Activated T-helper 1 cell treated with anti-CD3 and anti-CD28 coated beads, Interleukin-2, amount 50 U/mL, for 16 hours (primary cell): ENCODE measurements at places on chromosomes 6 and 20.

DNA sequence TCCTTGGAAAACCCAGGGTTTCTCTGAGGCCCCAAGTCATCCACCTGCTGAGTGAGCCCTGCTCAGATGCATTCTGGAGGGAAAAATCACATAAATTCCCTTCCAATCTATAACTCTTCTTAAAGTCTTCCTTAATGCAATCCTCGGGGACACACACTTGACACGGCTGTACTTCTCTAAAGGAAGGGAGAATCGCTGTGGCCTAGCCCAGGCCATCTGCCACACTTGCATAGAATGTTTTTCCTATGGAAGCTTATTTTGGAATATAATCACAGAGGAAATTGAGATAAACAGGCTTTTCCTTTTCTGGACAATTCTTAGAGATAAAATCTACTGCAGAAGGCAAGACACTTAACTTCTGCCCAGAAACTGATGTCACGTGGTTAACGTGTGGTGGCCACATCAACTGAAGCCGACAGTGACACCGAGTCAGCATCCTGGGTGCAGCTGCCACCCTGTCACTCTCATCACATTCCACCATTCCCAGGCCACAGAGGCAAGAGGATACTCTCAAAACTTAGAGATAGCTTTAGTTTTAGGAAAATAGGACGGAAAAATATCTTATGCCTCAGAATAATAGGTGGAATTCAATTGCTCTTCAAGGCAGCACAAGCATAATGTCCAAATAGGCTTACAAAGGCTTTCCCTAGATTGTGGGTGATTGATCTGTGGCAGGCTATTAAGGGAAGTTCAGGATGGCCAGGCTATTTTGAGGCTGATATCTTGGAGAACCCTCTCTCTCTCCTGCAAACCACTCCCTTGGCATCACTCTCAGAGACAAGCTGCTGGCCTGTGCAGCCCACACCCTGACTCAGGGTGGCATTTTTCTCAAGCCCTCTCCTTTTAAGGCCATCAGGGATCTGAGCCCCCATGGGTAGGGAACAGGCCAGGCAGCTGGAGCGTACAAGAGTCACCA, 29.6 kb downstream of the PSMB1 start:
- DNase-seq = no peak

- DNase-seq = no peak
Measured at GRCh38 chr6:39892490-39893129, 41.7 kb downstream of the MOCS1 start.

DNA sequence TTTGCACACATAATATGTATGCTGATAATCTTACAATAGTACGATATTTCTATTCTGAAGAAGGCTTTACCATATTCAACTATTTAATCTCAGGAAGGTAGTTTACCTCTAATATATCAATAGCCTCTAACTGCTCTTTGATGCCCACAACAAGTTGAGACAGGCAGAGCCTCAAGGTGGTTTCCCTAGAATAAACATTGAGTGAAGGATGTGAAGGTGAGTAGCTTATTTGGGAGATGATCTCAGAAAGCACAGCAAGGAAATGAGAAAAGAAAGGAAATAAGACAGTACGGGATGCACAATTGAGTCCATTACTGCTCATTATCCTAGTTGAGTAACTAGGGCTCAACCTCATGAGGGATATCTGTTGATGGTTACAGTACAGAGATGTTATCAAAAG, 638.4 kb downstream of the MAFB start:
- no peak for DNase-seq

GRCh38 chr6:142523515-142524375, 221.9 kb downstream of the ADGRG6 start:
- no peak for DNase-seq

DNA sequence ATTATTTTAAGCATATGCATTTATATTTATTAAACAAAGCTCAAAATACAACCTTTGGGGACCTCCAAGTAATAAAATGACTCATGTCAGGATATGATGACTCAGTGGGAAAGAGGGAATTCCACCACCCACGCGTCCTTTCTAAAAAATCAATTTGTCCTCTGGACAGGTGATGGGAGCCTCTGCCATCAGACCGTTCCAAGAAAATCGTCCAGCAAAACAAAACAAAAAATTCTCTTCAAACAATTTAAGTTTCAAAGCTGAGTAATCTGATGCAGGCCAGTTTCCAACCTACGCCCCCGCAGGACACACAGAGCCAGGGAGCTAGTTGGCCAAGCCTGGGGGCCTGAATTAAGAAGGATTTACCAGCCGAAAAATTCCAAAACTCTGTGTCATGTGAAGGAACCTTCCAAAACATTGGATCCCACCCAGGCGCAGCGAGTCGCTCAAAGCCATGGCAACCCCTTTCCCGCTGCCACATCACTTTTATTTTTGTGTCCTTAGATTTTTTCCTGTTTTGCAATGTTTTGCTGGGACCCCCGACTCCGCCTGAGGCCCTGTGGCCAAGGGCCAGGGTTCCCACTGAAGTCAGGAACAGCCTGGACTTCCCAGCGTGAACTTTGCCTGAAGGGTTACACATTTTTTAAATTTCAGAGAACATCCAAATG, 95.3 kb downstream of the NFATC2 start:
- DNase-seq = no peak

GRCh38 chr6:158411998-158412397, 99.7 kb downstream of the TULP4 start:
- no peak for DNase-seq

DNA sequence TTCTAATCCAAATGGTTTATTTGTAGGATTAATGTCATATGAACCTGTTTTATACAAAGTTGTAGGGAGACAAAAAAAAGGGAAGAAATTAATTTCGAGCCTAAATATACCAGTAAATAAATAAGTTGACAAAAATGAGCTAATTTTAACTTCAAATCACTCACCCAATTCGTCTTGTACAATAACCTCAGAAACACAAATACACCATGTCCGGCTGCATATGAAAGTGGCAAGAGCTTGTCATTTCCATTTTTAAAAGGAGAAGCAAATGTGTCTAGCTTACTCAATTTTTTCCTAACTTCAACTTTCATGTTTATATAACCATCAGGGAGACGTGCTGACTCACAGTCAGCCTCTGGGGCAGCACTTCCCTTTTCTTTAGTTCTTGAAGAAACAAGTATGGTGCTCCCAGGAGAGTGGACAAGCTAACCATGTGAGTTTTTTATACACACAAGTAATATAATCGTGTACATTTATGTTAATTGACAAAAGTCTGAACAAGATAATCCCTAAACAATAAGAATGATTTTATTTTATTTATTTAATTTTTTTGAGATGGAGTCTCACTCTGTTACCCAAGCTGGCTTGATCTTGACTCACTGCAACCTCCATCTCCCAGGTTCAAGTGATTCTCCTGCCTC, 55.5 kb upstream of the SGK1 start:
- DNase-seq = no peak

GRCh38 chr6:89430201-89430962, 2.6 kb upstream of the ANKRD6 start:
- no peak for DNase-seq

DNA sequence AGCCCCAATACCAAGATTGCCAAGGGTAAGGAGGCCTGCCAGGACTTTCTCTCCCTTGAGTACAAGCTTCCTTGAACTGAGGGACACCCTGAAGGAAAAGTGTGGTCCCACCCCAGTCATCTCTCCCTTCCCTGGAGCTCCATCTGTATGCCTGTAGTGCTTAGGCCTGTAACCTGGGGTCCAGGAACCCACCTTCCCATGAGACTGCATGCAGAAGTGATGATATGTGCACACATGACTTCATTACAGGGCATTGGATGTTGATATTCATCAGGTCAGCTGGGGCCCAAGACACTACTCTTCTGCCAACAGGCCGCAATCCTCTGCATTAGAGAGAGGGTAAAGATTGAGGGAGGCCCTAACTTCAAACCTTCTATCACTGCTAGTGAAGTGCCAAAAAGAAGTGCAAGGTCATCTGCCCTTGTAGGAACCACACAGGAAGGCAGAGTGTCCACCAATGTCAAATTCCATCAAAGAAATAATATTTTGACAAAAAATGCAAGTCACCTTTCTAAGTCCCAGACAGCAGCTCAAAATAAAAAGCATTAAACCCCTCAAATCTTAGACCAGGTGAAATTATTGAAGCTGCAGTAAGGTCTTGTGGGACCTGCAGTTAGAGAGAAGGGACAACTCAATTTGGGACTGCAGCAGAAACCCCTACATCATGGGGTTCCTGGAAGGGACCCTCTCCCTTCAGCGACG, 5.1 kb downstream of the HLA-F start:
- DNase-seq = no peak

- peak; percentile 65 for DNase-seq
Measured at GRCh38 chr6:29964887-29965562, 22.7 kb downstream of the HLA-A start.

- no peak for DNase-seq
Measured at GRCh38 chr6:42010185-42010891, 40.0 kb upstream of the TAF8 start.

GRCh38 chr6:43743682-43744381, 26.2 kb upstream of the VEGFA start:
- DNase-seq = no peak

- no peak for DNase-seq
Measured at GRCh38 chr20:31972471-31973021, 4.6 kb downstream of the XKR7 start.

GRCh38 chr6:168985705-168986104, 267.9 kb downstream of the THBS2 start:
- no peak for DNase-seq

DNA sequence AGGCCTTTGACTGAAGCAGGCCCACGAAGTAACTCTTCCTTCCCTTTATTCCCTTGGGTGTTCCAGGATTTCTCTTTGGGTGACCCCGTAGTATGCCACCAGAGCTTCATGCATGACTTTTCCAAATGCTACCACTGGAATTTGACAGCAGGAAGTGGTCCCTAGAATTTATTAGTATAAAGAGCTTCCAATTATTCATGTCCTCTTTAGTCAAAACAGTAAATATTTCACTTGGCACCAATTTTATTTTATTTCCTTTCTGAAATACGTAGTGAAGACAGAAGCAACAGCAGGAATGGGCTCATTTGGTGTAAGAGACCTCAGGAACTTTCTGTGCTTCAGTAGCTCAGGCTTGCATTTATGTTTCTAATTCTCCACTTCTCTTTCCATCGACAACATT, 151.3 kb downstream of the LCA5 start:
- DNase-seq = no peak

- DNase-seq = no peak
Measured at GRCh38 chr6:166433096-166433495, 50.4 kb upstream of the MPC1 start.

DNA sequence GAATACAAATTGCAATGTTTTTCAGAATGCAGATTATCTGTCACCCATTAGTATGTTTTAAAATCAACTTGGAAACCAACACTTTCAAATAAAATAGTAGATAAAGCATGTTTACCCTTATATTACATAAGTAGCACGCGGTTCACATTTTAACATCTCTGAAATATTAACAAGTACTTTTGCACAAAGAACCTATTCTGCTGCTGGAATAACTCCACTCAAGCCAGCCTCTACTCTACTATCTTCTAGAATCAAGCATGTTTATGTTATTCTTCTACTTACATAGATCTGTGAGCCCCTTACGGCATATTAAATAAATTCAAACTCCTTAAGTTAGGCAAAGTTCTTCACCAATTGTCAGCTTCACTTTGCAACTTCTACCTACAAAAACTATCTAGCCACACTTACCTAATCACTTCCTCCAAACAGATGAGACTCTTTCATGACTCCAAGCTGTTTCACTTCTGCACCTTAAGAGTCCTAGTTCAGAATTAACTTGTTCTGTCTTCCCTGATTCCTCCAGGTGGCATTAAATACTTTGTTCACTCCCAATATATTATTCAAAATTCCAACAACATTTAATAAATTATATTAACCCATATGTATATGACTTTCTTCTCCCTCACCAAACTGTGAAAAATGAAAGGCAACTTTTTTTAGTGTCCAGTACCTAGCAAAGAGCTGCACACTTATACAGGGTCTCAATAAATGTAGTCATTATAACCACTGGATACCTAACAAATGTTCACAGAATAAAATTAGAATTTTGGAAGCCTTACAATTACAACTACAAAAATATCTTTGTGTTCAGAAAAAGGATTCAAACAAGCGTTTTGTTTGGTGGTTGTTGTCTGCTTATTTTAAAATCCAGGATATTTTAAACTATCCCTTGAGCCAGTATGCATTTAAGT, 12.1 kb downstream of the CEP85L start:
- no peak for DNase-seq

DNA sequence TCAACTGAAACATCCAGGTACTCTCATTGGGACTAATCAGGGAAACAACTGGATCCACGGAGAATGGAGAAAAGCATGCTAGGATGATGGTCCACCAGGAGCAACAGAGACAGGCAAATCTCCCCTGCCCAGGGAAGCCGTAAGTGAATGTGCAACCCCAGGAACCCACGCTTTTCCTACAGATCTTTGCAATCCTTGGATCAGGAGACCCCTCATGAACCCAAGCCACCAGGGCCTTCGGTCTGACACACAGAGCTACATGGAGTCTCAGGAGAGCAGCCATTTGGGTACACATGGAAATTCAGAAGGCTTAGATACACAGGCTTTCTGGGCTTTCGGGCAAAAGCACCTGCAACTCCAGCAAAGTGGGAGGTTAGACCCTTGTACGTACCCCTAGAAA, 122.1 kb upstream of the PTCHD4 start:
- DNase-seq = no peak

- DNase-seq = no peak
Measured at GRCh38 chr6:129498950-129499842, 210.8 kb downstream of the ARHGAP18 start.

GRCh38 chr6:33018904-33019303, 9.5 kb upstream of the HLA-DOA start:
- no peak for DNase-seq

DNA sequence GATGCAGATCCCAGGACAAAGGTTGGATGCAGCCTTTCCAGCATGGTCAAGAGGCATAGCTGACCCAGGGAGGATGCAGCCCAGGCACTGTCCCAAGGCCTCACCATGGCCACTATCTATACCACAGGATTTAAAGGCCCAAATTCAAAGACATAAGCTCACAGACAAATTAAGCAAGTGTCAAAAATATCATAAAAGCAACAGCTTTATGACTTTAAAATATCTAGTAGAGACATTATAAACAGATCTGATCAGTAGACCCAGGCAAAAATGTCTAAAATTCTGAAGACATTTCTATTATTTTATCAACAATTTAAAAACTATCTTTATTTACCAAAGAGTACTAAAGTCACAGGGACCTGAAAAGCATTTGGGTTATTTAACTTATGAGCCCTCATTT, 373.5 kb downstream of the CDC5L start:
- no peak for DNase-seq

DNA sequence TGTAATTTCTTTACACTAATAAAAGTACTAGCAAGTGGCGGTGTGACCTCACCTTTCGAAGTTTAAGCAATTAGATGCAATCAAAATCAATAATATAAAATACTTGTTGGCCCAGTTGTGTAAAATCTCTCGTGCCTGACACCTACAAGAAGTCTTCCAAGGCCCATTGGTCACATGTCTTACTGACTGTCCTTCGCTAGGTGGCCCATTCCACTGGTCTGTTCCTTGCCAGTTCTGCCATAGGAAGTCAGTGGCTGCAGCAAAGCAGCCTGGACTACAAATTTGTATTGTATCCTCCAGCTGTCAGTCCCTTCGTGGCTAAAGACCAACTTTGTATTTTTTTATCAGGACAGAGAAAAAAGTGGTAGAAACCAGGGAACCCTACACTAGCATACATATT, 61.8 kb downstream of the CYB5R4 start:
- no peak for DNase-seq
